Fibroblast of skin of abdomen (primary cell): ENCODE measurements at places on chromosomes 2 and 18.
A peak's percentile ranks its signal among the peaks of the same experiment; 100 is the strongest.

- DNase-seq: peak; percentile 27
Observed at GRCh38 chr2:222108957-222109585, 189.7 kb downstream of the PAX3 start.

- no peak for DNase-seq
Observed at GRCh38 chr2:142723236-142723635, 154.2 kb upstream of the KYNU start.

GRCh38 chr2:96664366-96664925, 21.9 kb downstream of the FER1L5 start:
- no peak for DNase-seq

GRCh38 chr18:45608400-45608799, 6.9 kb upstream of the SLC14A2 start:
- DNase-seq: no peak

DNA sequence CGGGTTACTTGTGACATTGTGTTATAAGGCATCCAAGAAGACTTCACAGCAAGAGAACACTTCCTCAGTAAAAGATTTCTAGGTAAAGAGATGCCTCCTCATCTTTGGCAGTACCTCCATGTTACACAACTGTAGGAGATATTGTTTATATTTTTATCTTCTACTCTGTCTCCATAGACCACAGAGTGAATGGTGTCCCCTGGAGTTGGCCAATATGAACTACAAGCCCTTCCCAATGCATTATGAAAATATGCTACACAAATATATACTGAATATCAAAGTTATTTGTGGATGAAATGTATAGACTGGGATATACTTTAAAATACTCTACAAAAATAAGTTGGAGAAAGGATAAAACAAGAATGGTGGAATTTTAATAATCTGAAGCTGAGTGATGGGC, 46.7 kb downstream of the MBOAT2 start:
- no peak for DNase-seq

GRCh38 chr18:35827903-35828275, 144.6 kb upstream of the RMP24 start:
- DNase-seq: no peak

GRCh38 chr2:232523682-232524597, 2.0 kb upstream of the CHRND start:
- DNase-seq: peak; percentile 17

DNA sequence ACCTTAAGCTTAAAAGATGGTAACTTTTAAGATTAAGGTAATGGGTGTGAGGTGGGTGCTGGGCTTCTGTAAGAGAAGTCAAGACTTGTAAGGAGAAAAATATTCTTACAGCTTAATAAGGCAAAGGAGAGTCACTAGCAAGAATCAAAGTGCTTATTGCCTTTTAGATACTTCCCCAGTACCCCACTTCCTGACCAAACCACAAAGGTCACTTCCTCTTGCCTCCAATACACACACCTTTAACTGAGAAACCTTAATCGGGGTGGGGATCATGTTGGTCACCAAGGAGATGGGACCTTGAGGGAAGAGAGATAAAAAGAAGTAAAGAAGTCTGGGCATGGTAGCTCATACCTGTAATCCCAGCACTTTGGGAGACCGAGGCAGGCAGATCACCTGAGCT, 10.6 kb upstream of the ATG16L1 start:
- no peak for DNase-seq

DNA sequence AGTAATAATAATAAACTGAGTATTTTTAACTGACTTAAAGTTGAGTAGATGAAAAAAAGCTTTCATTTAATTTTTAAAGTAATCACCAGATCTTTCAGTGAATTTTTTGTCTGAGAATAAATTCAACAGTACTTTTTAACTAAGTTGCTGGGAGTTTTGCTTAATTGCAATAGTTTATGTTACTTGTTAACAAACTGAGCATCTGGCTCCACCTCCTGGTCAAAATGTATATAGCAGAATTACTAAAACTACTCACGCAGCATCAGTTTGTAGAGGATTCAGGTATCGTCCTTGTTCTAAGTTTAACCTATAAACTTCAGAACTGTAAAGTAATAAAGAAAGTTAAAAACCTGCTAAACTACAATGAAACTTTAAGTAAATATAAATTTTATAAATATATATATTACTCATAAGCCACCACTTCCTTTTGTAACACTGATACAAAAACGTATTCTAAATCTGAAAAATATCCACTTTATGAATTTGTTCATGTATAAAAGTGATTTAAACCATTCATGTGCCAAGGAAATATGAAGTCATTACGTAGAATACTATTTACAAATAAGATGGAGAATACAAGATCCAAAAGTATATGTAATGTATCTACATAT, 21.3 kb downstream of the NOL10 start:
- DNase-seq: peak; percentile 59

DNA sequence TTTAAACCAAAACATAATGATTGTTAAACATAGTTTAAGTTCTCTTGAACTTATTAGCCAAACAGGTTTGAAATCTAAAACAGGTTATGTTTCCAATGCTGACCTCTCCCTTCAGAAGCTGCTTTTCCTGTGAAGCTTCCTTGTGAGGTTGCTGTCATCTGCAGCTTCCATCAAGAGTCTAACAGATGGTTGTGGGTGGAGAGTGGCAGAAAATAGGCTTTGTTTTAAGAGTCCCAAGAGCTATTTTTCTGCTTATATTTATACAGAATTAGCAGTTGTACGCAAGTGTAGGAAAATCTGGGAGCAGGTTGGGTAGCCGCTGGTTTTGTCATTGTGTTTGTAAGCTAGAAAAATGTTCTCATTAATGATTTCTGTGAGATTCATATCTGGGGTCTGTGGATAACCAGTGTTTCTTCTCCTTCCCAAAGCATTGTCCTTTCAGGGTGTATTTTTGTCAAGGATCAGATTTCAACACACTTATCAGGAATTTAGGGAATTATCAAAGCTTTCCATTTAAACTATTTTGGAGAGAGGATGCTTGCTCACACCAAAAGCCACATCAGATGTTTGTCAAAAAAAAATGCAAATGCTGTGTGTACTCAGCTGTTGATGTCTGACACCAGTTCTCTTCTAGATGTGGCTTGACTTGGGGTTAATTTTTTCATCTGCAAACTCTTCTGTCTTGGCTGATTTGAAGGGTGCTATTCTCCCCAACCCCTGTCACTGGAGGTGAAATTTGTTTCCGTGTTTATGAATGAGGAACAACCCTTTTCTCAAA, 78.1 kb upstream of the KIF5C start:
- no peak for DNase-seq

- no peak for DNase-seq
Observed at GRCh38 chr18:74228312-74228711, 63.5 kb downstream of the CYB5A start.

DNA sequence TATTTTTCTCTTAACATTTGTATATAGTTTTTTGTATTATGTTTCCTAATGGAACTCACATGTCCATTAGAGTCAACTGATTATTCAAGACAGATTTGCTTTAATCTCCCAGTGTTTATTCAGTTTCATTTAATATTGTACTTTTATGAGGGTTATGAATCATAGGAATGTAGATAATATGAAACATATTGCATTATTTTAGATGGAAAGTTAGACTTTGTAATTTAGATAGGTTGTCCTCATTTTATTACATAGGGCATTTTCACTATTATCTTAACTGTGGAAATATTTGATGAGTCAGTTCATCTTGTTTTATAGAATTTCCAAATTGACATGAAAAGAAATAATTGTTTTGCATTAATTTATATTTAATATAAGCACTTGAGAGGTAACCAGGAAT, 240.8 kb downstream of the PLCL1 start:
- DNase-seq: peak; percentile 21

- DNase-seq: no peak
Observed at GRCh38 chr18:77822632-77823031, 573.0 kb downstream of the GALR1 start.

DNA sequence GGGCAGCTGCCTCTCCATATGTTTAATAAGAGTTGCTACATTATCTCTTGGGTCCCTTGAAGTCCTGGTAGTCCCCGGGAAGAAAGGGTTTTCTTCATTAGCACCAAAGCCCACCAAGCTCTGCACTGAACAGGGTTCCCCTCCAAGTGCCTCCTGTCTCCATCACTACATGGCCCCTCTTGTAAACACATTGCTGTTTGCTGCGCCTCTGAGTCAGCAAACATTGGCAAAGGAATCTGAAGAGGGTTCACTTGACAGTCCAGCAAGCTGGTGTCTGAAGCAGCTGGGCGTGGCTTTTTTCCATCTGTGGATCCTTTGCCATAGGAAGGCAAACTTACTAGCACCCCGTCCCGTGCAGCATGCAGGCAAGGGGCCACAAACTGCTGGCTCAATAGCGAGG, 82.8 kb downstream of the TEX51 start:
- DNase-seq: no peak

DNA sequence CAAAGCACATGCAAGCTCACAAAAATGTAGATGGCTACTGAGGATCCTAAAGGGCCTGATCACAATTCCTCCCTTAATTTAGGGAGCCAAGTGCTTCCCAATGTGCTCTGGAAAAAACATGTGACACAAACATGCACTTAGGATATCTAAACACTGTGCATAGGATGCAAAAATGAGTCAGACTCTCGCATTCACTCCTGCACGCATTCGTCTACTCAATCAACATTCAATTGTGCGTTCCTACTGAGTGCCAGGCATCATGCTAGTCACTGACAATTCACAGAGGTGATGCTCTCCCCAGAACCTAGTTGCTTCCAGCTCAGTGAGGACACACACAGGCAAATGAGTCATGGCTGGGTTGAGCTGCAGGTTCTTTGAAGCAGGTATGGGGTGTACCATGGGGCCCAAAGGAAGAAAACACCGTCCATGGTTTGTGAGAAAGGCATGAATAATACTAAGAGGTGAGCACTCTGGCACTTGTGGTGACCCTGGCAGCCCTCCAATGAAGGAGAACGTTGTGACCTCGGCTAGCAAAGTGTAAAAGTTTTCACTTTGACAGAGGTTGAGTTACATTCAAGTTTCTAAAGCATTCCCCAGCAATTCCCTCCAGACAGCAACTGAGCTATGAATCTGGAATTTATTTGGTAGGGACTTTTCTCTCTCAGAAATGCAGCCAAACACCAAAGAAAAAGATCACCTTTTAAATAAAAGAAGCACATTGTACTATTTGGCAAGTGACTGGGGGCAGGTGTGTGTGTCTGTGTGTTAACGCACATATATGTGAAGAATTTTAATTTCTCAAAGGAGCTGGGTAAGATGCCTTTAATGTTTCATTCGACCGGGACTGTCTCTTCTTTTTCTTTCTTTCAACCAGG, 173.3 kb downstream of the ALPK2 start:
- DNase-seq: no peak

DNA sequence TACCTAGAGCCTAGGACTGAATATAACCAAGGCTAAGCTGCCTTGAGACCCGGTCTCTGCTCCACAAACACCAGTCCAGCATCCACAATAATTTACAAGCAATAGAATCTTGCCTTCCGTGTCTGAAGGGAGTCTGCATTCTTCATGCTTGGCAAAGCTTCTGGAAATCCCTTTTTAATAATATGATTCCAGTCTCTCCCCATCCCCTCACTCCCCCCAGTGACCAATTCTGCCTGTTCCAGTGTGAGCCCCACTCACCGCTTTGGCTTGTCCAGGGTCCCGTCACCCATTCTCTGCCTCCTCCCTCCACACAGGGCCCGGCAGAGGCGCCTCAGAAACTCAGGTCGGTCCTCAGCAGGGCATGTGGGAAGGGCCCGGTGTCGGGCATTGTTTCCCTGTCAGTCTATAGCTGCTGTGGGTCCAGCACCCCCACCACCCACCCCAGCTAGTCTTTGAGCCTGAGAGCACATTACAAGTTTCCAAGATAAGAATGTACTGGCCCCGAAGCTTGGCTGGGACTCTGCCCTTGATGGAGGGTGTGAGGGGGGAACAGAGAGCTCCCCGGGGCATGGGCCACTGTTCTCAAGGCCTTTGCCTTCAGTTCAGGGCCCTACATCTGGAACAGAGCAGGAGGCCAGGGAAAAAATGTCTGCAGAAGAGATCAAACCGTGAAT, 129.7 kb upstream of the MYCN start:
- DNase-seq: no peak

GRCh38 chr18:79672490-79673276, 6.9 kb upstream of the CTDP1 start:
- no peak for DNase-seq

GRCh38 chr2:215530191-215530968, 94.5 kb upstream of the FN1 start:
- DNase-seq: peak; percentile 58

DNA sequence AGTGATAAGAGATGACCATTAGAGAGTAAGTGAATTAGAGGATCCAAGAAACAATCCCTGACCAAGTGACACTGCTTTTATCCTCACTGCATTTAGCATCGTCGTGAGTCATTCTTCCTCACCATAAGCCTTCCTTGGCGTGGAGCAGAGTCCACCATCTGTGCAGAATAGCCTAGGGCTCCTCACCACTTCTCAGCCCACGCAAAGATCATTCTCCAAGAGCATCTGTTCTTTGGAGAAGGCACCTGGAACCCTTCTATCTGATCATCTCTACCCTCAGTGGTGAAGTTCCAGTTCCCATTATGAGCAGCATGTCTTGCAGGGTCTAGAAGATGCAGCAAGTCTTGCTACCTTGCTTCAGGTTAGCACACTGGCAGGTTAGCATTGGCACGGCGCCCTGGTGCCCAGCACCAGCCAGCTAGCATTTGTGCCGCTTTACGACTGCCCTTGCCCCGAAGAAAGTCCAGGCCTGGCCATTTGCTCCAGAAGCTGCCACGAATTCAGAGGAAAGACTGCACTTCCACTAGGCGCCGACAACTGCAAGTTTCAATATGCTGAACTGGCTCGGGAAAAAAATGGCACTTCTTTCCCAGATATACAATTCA, 225.8 kb downstream of the TTC32 start:
- DNase-seq: peak; percentile 53

DNA sequence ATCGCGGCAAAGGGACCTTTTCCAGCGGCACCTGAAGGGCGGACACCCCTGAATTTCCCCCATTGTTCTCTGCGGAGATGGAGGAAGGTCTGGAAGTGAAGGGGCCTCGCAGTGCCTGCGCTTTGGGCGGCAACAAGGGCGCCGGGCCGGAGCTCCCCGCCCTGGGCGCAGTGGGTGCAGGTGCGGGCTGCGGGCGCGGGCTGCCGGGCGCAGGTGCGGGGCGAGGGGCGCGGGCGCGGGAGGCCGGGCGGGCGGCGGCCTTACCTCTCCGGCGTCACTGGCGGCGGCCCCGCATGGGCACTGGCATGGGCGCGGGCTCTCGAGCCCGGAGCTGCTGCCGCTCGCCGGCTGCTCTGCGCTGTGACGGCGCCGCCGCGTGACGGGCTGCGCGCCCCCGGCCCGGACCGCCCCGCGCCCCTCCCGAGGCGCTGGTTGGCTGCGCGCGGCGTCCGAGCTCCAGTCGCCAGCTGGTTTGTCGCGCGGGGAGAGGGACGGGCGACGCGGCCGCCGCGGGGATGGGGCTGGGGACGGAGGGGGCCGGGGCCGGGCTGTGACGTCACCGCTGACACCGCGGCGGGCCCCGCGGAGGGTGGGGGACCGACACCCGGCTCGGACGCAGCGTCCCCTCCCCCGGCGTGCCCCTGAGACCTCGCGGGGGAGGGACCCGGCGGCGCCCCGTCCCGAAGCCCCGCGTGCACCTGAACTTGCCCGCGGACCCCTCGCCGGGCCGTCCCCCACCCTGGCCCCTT, at the start of gene KIF1A:
Gene KIF1A, minus strand, starts transcription at position 362 of the 749 bp plus-strand sequence. CDS start 22,467 bp downstream, outside the sequence.
- DNase-seq: no peak
